Upper lobe of left lung (tissue), 6 donors: ENCODE measurements at places on chromosomes 11 and 22. TPM values are rescaled to one million over a fixed set of nuclear protein-coding genes. Genes with fewer than 3 reads are reported as not detected.

DNA sequence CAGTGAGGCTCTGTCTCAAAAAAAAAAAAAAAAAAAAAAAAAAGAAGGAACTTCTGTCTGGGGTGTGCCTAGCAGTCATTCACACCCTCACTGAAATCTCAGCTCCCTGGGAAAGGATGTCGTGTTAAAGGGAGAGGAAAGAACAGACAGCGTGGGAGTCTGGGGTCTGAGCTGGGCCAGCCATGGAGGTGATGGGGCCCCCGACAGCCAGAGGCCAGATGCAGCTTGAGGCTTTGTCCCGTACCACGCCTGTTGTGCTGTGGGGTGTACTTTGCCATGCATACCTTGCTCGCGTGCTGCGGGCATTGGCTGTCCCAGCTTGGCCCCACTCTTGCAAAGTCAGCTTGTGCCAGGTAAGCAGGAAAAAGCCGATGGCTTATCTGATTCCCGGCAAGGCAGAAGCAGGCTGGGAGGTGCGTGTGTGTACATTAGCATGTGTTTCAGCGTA, 4.6 kb downstream of the SYT12 start:
- DNase-seq = no peak

GRCh38 chr11:19435306-19435989, 194.7 kb upstream of the E2F8 start:
- DNase-seq = no peak

GRCh38 chr11:72588421-72589410, 85.5 kb downstream of the PDE2A start:
- no peak for DNase-seq

The EFEMP2 gene
- 45.3 TPM for total RNA-seq

The ASCC2 gene
- total RNA-seq = 42.3 TPM

The FIBIN gene
- 14.7 TPM for total RNA-seq
